ENCODE measurements at places on chromosomes 6 and 20.

- no peak for DNase-seq
Observed at GRCh38 chr20:31785089-31785488, 34.1 kb upstream of the MYLK2 start.

- DNase-seq, result no peak
Observed at GRCh38 chr6:119259027-119259426, 90.5 kb downstream of the MAN1A1 start.

GRCh38 chr6:65081756-65082155 lies 625.3 kb downstream of the EYS start:
- no peak for DNase-seq

GRCh38 chr6:83097204-83097603 lies 29.7 kb downstream of the DOP1A start:
- DNase-seq, result no peak

DNA sequence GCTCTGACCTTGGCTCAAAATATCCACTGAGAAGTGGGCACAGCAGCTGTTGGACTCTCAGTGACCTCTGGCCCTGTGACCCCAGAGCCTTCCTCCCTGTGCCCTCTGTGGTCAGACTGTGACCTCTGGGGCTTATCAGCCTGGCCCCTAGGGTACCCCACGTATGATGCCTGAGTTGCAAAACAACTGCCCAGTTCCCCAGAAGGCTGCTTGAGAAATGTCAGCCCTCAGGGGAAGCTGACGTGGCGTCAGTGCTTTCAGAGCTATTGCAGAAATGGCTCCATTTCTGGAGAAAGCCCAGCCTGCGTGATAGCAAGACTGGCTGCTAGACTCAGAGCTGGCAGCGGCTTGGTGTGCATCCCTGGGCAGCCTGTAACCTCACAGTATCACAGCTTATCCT lies 31.5 kb upstream of the TGM2 start:
- DNase-seq, result peak; percentile 88

DNA sequence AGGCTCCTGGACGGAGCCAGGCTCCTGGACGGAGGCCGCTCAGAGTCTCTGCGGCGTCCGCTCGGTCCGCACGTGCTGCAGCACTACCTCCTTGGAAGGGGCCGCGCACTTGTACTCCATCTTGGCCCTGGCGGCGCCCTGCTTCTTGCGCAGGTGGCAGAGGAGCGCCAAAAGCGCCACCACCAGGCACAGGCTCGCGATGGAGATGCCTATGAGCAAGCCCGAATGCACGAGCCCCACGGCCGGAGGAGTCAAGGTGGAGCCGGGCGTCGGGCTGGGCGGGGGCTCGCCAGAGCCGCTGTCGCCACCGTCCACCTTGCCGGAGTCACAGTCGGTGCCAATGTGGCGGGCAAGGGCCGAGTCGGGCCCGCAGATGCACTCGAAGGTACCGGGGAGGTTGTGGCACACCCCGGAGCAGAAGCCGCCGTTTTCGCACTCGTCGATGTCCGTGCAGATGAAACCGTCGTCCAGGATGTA lies 1.7 kb downstream of the THBD start:
- DNase-seq, result no peak

All from EL (cell line).